ENCODE measurements at places on chromosomes 4 and X.

DNA sequence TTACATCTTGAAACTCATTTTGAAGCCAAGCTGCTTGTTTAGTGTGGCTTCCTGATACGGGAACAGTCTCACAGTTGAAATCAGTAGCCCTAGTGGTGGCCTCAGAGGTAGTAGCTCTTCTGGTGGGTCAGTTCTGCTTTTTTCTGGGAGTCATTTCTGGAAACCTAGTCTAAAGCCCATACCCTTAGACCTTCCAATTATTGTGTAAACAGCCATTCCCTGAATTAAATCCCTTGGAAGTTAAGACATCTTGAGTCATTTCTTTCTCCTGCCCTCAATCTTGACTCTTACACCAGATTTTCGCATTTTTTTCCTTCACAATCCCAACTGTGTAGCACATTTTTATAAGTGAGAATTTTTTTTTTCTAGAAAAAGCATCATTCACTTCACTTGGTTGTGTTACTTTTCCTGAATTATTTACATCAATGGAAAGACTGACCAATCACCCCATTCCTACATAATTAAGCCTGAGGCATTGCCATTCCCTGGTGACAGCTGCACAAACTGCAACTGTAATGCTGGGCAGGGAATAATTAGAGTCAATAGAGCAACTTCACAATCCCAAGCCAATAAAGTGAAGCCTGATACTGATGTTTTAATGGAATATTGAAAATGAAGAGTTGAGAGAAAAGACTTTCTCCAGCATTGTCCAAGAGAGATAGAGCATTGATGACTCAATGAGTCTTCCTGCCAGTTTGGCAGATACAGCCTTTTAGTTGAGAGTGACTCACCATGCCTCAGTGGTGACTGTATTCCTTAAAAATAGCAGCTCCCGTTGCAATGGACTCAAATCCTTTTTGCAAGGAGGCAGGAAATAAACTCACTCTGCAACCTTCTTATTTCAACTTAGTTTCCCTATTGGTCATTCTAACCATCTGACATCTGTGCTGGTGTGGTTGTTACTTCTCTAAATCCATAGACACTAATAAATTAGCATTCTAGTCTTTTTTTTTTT lies 13.0 kb upstream of the SEPSECS start:
- no peak for DNase-seq

- DNase-seq, result no peak
Measured at GRCh38 chrX:96924581-96924980, 40.9 kb downstream of the RPA4 start.

- no peak for DNase-seq
Measured at GRCh38 chr4:79763486-79764075, 309.4 kb downstream of the ANTXR2 start.

DNA sequence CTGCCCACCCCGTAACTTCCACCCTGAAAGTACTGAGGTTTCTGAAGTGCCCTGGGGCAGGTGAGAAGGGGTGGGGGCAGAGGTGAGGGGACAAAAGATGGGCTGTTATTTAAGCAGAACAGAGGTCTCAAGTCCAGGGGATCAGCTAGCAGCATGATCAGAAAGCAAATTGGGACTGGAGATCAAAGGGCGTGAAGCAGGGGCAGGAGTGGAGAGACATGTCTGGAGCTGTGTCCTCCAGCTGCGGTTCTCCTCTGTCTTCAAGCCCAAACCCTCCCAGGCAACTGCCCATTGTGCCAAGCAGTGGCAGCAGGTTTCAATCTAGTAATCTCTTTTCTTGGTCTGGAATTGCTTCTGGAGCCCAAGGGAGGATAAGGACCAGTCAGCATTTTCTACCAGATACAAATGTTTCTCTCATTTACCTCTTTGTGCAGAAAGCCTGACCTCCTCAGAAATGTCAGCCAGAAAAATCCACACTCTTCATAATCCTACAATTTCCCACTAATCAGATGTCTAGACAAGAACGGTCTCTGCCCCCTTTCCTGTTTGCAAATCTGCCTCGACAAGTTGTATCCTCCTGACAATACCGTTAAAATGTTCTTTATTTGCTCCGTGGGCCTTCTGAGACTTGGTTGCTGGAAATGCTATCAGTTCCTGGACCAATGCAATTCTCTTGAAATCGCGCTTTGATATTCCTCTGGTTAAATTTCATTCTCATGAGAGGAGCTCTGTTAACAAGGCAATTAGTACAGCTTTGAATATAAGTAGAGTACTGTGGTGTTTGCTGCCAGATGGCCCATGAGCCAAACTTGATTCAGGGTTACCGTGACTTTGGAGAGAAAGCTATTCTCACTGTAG lies 23.2 kb upstream of the RASL11B start:
- DNase-seq, result no peak

DNA sequence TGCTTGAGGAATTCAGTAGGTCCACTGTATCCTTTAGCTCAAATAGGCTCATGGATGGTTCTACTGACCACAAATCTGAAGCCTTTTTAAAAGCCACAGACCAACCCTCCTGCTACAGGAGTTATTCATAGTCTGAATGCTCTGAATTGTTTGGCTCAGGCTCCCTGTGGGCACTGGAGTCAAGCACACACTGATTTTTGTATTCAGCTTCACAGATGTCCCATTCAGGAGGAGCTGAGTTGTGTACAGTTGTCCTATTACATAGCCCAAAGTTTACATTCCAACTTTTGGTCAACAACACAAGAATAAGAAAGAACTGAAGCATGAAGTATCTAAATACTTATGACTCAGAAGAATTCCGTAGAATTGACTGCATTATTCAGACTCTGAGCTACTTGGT lies 243.9 kb downstream of the UNC5C start:
- no peak for DNase-seq

DNA sequence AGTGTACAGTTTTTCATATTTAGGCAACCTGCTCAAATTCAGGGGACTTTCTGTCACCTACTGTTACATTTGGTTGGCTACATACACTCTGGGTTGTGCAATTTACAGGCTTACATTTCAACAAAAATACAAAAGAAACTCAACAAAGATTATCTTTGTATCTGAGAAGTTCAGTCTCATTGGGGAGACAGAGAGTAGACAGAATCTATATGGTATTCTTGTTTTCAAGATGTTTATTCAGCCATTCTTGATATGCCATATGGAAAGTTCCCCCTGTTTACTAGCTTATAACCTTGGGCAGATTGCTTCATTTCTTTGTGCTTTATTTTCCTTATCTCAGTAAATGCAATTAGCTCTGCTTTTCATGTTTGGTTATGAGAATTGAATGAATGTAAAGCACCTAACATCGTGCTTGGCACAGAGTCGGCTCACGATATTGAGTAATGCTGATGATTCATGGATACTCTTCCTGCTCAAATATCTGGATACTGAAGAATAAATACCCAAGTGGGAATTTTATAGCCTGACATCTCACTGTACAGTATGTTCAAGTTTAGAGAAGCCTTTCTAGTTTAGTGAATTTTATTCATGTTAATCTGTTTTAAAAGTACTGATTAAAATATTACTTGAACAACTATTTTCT lies 96.5 kb upstream of the PACRGL start:
- no peak for DNase-seq

- DNase-seq, result peak; percentile 12
Measured at GRCh38 chrX:16695079-16695676, 17.3 kb downstream of the CTPS2 start.

DNA sequence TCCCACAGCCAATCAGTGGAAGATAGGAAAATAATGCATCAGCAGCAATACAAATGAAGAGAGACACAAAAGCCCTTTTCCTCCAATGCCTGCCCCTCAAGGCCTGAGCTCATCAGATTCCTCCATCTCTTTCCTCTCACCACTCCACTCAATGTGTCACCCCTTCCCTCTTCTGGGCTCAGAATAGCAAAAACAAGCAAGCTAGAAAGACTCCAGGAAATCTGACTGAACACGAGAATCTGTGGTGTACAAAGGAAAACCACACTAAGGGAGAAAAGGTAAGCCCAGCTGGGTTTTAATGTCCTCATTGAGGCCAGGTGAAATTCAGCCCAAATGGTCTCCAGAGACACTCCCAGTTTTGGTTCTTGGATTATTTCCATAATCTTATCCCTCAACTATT lies 46.3 kb downstream of the ARHGEF9 start:
- DNase-seq, result no peak

GRCh38 chr4:79561751-79562150 lies 153.7 kb upstream of the GK2 start:
- no peak for DNase-seq

- DNase-seq, result no peak
Measured at GRCh38 chr4:139214039-139214534, 37.1 kb upstream of the ELF2 start.

DNA sequence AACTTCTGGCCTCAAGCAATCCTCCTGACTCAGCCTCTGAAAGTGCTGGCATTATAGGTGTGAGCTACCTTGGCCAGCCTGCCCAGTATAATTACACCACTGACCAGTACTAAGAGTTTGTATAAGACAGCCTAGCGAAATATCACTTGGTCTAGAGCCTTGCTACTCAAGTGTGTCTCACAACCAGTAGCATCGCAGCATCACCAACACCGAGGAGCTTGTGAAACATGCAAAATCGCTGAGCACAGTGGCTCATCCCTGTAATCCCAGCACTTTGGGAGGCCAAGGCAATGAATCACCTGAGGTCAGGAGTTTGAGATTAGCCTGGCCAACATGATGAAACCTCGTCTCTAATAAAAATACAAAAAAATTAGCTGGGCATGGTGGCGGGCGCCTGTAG lies 102.0 kb upstream of the GATB start:
- DNase-seq, result no peak

DNA sequence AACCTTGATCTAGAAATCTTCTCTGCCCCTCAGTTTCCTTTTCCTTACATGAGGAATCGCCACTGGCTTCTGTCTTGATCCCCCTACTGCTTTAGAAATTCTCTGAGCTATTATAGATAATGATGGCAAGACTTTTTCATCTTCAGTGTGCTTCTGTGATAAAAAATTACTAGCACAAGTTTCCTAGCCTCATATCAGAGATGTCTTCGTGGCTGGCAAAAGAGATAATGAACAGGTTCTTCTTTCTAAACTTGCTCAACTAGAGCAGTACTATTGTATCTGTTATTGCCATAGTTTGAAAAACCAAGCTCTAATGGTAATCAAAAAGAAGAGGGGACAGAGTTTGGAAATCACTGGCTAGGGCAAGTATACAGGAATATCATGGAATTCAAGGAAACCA lies 4.1 kb upstream of the PDGFC start:
- DNase-seq, result no peak

Data from stimulated activated CD8-positive, alpha-beta memory T cell treated with anti-CD3 and anti-CD28 coated beads, Interleukin-2, amount 100 ng/mL, for 1 hour (primary cell).